ENCODE measurements at places on chromosomes 13 and 19.

DNA sequence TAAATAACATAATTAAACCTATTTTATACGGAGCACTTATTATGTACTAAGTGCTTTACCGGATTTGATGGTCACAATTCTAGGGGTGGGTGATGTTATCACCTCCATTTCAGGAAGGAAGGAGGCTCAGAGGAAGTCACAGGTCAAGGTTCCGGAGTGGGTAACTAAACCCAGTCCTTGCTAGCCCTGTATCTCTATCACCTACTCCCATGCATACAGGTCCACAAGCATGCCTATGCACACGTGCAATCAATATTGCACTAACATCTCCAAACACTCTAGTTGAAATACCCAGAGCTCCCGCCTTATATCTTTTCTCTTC, 17.8 kb upstream of the FOSB start:
- DNase-seq: no peak

GRCh38 chr13:46339035-46339666, 47.9 kb downstream of the RUBCNL start:
- no peak for DNase-seq

DNA sequence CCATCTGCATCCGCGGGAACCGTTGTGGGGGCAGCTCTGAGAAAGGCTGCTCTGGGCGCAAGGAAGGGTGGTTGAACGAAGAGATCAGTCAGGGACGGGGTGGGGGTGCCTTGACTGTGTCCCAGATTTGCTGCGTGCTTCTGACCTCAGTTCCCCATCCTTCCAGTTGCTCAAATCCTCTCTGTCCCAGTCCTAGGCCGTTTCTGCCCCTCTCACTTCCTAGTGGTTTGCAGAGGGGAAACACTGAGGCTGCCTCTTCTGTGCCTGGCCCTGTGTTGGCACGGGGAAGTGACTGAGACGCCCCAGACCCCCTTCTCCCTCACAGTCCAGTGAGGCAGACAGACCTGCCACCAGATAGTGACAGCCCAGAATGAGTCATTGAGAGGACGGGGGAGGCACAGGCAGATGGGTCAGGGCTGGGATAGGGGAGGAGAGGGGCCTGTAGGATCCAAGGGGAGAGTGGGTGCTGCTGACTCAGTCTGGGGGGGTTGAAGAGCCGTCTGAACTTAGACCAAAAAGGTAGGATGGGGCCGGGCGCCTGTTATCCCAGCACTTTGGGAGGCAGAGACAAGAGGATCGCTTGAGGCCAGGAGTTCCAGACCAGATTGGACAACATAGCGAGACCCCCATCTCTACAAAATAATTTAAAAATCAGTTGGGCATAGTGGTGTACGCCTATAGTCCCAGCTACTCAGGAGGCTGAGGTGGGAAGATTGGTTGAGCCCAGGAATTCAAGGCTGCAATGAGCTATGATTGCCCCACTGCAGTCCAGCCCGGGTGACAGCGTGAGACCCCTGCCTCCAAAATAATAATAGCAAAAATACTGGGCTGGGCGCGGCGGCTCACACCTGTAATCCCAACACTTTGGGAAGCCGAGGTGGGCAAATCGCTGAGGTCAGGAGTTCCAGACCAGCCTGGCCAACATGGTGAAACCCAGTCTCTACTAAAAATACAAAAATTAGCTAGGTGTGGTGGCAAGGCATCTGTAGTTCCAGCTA, 26.5 kb downstream of the NUMBL start:
- no peak for DNase-seq

- DNase-seq: no peak
Observed at GRCh38 chr19:46980761-46981160, 38.9 kb upstream of the NPAS1 start.

DNA sequence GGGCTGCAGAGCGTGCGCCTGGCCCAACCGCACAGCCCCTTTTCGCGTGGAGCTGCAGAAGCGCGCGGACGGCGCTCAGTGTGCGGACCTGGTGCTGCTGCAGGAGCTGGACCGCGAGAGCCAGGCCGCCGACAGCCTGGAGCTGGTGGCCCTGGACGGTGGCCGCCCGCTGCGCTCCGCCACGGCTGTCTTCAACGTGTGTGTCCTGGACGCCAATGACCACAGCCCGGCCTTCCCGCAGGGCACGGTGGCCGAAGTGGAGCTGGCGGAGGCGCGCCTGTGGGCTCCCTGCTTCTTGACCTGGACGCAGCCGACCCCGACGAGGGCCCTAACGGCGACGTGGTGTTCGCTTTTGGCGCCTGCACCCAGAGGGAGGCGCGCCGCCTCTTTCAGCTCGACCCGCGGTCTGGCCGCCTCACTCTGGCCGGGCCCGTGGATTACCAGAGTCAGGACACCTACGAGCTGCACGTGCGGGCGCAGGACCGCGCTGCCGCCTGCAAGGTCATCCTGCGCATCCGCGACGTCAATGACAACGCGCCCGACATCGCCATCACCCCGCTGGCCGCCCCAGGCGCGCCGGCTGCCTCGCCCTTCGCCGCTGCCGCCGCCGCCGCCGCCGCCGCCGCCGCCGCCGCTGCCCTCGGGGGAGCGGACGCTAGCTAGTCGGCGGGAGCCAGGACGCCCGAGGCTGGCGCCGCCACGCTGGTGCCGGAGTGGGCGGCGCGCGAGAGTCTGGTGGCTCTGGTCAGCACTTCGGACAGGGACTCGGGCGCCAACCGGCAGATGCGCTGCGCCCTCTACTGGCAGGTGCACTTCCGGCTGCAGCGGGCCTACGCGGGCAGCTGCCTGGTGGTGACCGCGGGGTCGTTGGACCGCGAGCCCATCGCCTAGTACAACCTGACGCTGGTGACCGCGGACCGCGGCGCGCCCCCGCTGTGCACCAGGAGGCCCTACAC, 172.2 kb downstream of the OLFM4 start:
- DNase-seq: no peak

- no peak for DNase-seq
Observed at GRCh38 chr13:112747256-112747655, 57.4 kb downstream of the ATP11A start.
